ENCODE measurements at places on chromosomes 3 and 15.

- no peak for DNase-seq
Observed at GRCh38 chr3:61537366-61537765, 24.0 kb upstream of the PTPRG start.

GRCh38 chr15:69105451-69105985 lies 54.9 kb upstream of the GLCE start:
- DNase-seq, result no peak

GRCh38 chr3:41836360-41837134 lies 125.4 kb downstream of the ULK4 start:
- DNase-seq, result no peak

- no peak for DNase-seq
Observed at GRCh38 chr15:33322091-33322490, 11.3 kb downstream of the RYR3 start.

- no peak for DNase-seq
Observed at GRCh38 chr3:110180733-110181132, 843.4 kb upstream of the DPPA4 start.

DNA sequence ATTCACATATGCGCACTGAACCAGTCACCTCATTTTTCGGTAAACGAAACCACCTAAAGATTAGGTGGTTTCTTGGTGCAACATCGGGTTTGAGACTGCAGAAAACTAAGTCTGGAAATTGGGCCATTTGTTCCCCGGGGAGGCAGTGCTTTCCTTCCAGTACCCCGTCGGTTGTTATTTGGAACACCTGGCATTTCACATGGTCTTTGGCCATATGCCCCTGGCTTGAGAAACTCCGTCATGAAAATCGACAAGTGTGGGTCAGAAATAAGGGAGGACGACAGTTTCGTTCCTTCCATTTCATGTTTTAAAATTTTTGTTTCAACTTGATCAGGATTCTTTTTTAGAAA lies 544 bp upstream of the GATM start:
- DNase-seq, result no peak

DNA sequence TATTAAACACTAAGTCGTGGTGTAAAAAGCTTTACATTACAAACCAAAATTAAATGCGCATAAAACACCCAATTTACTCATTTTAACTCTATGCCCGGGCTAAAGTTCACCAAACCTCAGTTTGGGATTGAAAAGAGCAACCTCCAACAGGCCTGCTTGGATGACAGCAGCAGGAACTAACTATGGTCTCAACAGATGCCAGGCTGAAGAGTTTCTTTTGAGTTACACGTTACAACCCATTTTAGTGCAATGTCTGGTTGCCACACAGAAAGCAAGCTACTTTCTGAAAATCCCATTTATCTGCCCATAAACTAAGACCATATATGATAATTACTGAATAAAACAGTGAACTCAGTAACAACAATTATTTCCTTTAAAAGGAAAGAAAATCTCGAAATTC lies 2.2 kb downstream of the SATB1 start:
- DNase-seq, result no peak
